GOT3 (cell line): ENCODE measurements at places on chromosomes 5 and 9.

DNA sequence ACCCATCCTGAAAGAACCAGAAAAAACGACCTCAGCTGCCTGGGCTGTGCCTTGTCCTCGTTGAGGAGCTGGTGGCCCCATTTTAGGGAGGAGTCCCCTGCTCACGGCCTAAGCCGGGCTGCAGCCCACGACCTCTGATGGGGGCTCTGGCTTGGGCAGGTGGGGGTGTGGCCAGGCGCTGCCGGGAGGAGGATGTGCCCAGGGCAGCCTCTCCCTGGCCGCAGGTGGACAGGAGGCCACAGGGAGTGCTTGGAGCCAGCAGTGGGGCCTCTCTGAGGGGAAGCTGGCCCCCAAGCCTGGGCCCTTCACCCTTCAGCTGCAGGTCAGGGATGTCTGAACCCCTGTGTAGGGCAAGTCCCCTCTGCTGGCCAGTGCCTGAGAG, 2.5 kb downstream of the DIPK1B start:
- DNase-seq, result no peak

GRCh38 chr5:176679365-176680225, 32.3 kb downstream of the TSPAN17 start:
- no peak for DNase-seq

GRCh38 chr9:93261735-93262523, 78.0 kb downstream of the WNK2 start:
- no peak for DNase-seq

DNA sequence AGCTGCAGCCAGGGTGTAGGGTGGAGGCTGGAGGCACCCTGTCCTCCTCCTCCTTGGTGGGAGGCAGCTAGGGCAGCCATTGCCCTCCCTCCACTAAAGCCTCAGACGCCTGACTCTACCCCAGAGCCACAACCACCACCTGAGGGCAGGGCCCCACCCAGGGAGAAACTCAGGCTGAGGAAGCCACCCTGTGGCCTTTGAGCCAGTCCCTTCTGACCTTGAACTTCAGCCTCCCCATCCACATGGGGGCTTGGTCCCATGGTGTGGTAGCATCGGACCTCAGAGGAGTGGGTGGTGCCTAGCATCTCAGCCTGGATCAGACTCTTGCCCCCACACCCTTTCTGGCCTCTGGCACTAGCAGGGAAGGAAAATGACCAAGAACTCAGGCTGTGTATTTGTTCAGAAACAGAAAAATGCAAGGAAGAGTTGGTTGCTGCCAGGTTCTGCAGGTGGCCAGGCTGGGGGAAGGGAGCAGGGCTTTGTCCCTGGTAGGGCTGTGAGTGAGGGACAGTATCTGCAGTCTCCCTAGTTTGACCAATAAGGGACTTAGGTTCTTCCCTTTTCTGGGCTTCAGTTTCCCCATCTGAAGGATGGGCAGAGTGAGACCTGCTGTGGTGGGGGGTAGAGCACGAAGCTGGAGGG, 3.2 kb downstream of the DAB2IP start:
- no peak for DNase-seq

DNA sequence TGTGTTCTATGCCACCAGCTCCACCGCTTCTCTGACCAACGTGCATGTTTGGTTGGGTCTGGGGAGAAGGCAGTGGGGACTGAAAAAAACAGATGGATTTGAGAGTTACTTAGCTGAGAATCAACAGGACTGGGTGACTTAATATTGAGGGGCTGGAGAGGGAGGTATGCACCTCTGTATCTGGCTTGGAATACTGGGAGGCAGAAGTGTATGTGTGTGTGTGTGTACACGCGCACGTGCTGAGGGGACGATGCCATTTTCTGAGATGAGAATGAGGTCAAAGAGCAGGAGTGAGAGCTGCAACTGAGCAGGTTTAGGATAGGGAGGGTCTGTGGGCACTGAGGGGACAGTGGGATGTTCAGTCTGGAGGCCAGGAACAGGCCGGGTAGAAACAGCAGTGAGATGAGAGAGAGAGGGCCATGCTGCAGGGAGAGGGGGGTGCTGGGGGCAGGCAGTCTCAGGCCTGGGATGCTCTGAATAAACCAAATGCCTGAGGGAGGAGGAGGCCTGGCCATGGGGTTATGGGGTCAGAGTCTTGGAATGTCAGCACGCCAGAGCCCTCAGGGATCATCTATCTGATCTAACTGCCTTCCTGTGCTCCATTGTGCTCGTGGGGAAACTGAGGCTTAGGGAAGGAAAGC, 14.0 kb downstream of the PDGFRB start:
- DNase-seq, result no peak

DNA sequence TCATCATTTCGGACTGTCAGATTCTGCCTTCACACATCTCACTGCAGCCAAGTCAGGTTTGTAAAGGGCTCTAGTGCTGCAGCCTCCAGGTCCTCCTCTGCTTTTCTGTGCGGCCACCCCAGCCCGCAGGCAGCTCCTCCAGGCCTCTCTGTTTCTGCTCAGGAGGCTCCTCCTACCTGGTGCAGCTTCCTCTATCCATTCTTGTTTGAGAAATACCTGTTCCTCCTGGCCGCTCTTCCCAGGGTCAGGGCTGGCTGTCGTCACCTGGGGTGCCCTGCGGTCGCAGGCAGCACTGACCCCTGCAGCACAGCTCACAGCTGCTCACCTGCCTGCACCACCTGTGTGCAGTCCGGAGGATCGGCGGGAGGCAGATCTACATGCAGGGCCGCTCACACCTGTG, 387.7 kb upstream of the IRX4 start:
- DNase-seq, result no peak

DNA sequence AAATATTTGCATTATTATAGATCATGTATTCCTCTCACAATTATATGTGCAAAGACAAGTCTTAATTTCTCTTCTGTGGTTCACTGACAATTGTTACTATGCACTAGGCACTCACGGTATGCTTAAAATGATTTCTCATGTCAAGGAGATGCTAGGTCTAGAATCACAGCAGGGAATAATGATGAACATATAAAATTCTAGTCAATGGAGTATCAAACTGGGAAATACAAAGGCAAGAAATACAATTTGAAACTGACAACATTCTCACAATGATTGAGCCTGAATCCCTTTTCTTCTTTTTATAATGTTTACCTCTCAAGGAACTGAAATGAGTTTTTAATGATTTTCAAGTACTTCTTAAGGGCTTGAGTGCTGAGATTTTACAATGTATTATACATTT, 302.3 kb upstream of the GRAMD2B start:
- DNase-seq, result no peak

DNA sequence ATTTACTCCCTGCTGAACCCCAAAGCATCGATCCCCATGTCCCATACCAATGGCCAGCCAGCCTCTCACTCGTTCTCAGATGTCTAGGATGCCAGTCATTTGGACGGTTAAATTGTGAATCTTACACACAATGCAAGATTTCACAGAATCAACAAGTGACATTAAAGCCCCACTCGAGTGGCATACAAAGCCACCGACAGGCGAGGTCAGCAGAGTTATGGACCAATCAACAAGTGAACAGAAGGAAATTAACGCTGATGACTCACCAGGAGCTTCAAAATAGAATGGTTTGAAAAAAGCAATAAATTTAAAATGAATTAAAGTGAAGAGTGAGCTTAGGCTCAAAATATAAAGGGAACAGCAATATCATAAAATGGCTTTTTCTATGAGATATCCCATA, 8.2 kb upstream of the RUFY1 start:
- no peak for DNase-seq

DNA sequence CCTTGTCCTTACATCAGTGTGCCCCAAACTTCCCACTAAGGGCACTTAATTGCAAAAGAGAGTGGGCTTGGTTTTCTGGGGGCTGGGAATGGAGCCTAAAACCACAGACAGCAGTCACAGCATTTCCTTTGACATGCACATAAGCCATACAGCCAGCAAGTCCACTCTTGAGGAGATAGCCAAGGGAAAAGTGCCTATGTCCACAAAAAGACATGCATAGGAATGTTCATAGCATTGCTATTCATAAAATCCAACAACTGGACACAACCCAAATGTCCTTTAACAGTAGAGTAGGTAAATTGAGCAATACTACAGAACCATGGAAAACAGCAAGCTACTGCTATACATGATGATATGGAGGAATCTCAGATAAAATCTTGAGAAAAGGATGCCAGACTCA, 11.7 kb upstream of the FAT2 start:
- DNase-seq, result no peak

DNA sequence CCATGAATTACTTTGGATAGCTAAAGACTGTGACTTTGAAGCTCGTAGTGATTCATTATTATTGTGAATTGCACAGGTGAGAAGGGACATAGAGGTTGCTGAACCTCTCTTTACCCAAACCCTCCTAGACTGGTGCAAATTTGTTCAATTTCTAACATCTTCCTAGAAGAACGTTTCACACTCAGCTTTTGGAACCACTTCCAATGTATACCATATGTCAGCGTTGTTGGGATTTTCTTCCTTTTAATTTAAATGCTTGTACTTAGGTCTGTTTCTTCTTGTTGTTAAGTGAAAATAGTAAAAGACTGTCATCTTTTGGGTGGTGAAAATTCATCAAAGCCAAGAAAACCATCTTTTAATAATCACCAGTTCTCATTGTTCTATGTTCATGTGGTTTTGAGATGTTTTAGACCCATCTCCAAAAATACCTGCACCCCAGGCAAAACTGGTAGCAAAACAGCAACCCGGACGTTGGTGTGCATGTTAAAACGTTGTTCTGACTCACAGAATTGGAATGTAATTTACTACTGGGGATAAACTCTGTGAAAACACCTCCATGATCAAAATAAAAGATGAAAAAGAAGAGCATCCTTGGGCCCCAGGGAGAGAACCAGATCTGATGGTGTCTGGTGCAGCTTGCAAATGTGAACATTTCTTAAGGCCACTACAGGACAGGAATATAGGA, 238.3 kb downstream of the NPR3 start:
- no peak for DNase-seq

DNA sequence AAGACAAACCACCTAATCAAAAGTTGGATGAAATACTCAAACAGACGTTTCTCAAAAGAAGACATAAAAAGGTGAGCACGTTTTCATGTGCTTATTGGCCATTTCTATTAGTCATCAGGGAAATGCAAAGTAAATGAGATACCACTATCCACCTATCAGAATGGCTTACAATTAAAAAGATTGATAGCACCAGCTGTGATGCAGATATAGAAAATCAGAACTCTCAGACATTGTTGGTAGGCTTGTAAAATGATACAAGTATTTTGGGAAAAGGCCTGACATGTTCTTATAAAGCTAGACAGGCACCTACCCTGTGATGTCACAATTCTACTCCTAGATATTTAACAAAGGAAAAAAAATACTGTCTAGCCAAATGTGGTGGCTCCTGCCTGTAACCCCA, 44.0 kb upstream of the SLC30A5 start:
- no peak for DNase-seq

DNA sequence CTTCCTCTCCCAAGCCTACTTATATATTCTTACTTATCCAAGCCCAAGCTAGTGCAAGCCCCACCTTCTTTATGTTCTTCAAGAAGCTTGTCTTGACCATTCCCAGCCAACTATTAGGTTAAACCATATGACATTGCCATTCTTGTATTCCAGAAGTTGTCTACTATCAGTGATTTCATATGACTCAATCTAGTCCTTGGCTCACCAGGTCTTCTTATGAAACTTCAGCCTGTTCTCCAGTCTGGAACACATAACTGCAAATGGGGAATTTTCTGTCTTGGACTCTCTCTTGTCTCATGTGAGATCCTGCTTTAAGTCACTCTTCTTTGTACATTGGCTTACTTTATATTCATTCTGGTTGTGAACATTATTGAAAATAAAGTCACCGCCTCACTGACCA, 130.7 kb downstream of the TTLL11 start:
- no peak for DNase-seq

- no peak for DNase-seq
Observed at GRCh38 chr9:97944612-97945011, 6.6 kb upstream of the HEMGN start.
